Thoracic aorta (tissue), 2 donors: ENCODE measurements at places on chromosomes 2 and 18. TPM values are rescaled to one million over a fixed set of nuclear protein-coding genes. Genes with fewer than 3 reads are reported as not detected.

DNA sequence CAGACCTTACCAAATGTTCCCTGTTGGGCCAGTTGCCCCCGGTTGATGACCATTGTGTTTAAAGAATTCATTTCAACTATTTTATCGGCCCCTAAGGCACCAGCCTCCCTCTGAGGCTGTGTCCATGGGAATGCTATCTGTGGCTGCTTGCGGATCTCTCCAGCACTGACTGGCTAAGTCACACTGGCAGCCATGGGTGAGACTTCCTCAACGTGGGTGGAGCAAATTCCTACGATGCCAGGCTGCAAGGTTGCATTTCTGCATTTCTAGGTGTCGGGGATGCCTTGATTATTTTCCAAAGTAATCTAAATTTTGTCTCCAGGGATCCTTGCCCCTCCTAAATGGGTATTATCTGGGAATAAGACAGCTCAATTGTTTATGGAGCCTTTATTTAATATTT is 6.2 kb downstream of the CXCR4 start:
- H3K27me3 ChIP-seq, result no peaks in the 10 kb centered on the region
- no peak overlapping the region for H3K27ac ChIP-seq
- no peak overlapping the region for H3K4me3 ChIP-seq
- no peaks in the 10 kb centered on the region for H3K36me3 ChIP-seq
- H3K4me1 ChIP-seq, result peaks cover 7% of the 10 kb centered on the region

GRCh38 chr2:233051241-233052149 is 8.6 kb upstream of the INPP5D start:
- DNase-seq, result no peak
- no peak overlapping the region for H3K27ac ChIP-seq
- H3K4me3 ChIP-seq, result peak overlapping the region; percentile 10
- H3K27me3 ChIP-seq, result no peaks in the 10 kb centered on the region

DNA sequence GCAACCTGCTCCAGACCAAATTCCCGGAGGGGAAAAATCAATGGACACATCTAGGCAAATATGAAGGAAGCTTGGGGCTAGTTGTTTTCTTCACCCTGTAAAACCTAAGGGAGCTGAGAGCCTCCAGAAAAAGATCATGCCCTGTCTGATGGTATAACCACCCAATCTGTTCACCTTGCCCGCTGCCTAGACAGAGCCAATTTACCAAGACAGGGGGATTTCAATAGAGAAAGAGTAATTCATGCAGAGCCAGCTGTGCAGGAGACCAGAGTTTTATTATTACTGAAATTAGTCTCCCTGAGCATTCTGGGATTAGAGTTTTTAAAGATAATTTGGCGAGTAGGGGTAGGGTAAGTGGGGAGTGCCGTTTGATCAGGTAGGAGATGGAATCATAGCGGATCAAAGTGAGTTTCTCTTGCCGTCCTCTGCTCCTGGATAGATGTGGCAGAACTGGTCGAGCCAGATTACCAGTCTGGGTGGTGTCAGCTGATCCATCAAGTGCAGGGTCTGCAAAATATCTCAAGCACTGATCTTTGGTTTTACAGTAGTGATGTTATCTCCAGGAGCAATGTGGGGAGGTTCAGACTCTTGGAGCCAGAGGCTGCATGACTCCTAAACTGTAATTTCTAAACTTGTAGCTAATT is 35.1 kb upstream of the B4GALT6 start:
- no peaks in the 10 kb centered on the region for H3K27me3 ChIP-seq
- H3K4me3 ChIP-seq, result no peak overlapping the region
- no peak overlapping the region for H3K27ac ChIP-seq
- H3K36me3 ChIP-seq, result no peaks in the 10 kb centered on the region
- no peak for DNase-seq

- DNase-seq, result no peak
- H3K27me3 ChIP-seq, result no peaks in the 10 kb centered on the region
- H3K27ac ChIP-seq, result no peak overlapping the region
- no peaks in the 10 kb centered on the region for H3K4me1 ChIP-seq
These were observed 59.3 kb downstream of the KDM3A start for GRCh38 chr2:86500325-86501083.

PAIP2B gene
- 3.3 TPM for total RNA-seq

DNA sequence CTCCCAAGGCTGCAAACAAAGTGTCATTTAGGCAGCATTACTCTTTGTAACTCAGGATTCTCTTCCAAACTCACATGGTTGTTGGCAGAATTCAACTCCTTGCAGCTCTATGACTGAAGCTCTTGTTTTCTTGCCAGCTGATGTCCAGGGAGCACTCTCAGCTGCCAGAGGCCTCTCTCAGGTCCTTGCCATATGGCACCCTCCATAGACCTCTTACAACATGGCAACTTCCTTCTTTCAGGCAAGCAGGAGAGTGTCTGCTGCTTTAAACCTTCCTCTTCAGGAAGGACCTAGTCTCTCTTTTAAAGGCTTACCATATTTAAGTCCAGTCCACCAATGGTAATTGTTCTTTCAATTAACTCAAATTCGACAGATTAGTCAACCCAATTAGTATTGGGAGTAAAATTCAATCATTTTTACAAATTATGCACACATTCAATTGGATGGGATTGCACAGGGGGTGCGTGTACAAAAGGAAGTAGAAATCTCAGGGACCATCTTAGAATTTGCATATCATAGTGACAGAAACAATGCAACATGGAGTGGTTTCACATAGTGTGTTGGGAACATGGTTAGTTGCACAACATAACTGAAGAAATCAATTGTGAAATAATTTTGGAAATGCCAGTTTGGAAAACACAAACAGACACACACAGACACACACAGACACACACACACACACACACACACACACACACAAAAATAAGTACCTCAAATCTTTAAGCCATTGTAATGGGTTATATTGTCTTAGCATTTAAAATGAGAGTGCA is 893.5 kb upstream of the ZEB2 start:
- H3K27ac ChIP-seq, result no peak overlapping the region
- H3K4me1 ChIP-seq, result no peaks in the 10 kb centered on the region
- no peak overlapping the region for H3K4me3 ChIP-seq
- DNase-seq, result no peak
- H3K27me3 ChIP-seq, result no peaks in the 10 kb centered on the region
- no peaks in the 10 kb centered on the region for H3K36me3 ChIP-seq

MEP1B gene
- total RNA-seq, result not detected

DNA sequence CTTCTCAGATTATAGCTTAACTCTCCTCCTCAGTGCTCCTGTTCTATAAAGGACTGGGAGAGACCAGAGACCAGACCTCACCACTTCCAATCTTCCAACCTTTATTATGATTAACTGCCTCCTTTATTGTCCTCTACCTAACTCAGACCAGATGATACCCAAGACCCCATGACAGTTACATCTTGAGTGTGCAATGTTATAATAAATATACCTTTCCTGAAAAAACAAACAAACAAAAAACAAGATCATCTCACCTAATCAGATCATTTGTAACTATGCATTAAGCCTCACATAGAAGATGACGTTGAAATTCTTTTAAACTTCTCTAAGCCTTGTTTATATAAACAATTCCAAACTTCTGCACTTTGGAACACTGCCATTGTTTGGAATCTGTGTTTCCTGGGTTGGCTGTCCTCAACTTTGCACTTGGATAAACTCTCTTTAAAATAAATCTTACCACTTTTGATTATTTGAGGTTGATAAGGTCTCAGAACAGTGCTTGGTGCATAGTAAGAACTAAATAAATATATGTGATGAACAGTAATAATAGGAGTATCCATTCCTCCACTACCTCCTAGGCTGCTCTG is 342.7 kb downstream of the TDRD15 start:
- H3K4me1 ChIP-seq, result no peaks in the 10 kb centered on the region
- H3K36me3 ChIP-seq, result no peaks in the 10 kb centered on the region
- H3K27ac ChIP-seq, result no peak overlapping the region
- H3K4me3 ChIP-seq, result no peak overlapping the region
- DNase-seq, result no peak

DNA sequence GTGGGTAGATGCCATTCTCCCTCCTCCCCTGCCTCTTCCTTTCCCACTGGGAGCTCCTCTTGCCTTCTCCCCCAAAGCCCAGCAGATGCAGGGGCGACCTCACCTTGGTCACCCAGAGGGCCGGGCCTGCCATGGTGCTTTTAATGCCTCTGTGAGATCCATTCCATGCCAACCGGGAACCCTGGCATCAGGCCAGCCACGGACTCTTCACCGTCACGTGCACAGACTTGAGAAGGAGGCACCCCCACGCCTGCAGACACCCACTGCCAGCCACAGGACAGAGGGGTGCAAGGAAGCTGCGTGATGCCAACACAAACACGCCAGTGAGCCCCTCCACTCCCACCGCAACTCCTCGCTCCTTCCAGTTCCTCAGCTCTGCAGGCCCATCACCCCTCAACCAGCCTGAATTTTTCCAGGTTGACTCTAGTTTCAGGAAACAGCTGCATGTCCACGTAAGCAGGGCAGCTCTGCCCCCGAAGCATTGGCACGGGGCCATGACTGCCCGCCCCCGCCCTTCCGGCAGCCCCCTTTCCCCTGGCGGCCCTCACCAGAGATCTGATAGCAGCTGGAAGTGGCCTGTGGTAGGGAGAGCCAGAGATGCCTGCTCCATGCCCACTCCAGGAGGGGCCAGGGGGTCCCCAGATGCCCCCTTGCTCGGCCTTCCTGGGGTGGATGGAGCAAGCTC is 50.8 kb downstream of the DNMT3A start:
- no peak overlapping the region for H3K4me3 ChIP-seq
- no peak for DNase-seq
- H3K4me1 ChIP-seq, result peaks cover 50% of the 10 kb centered on the region
- no peaks in the 10 kb centered on the region for H3K27me3 ChIP-seq
- no peak overlapping the region for H3K27ac ChIP-seq

DBI gene
- 68.6 TPM for total RNA-seq

DNA sequence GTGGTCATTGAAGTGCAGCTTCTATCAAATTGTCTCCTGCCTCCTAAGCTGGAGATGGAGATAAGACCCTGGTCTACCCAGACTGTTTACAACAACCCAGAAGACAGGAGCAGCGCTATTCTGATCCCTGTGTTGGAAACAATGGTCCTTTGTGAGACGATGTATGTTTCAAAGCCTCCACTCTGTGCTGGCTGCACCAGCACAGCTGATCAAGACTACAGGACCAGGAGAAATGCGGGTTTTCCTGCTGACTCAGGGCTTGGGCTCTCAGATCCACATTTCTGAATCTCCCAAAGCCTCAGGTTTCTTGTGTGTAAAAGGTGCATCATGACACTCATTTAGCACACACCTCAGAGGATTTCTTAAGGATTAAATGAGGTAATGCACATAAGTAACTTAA is 92.0 kb downstream of the POU3F3 start:
- no peak overlapping the region for H3K4me3 ChIP-seq
- DNase-seq, result no peak
- no peak overlapping the region for H3K27ac ChIP-seq
- no peaks in the 10 kb centered on the region for H3K27me3 ChIP-seq

C2orf66 gene
- total RNA-seq, result not detected

- DNase-seq, result no peak
- H3K27me3 ChIP-seq, result no peaks in the 10 kb centered on the region
- H3K27ac ChIP-seq, result no peak overlapping the region
- H3K4me3 ChIP-seq, result no peak overlapping the region
- peaks cover 4% of the 10 kb centered on the region for H3K36me3 ChIP-seq
These were observed 10.1 kb downstream of the CAPG start for GRCh38 chr2:85400023-85400422.
